A549 (cell line): ENCODE measurements at places on chromosomes 4 and X. TPM values are rescaled to one million over a fixed set of nuclear protein-coding genes. Genes with fewer than 3 reads are reported as not detected.

Gene CASK
- 23.3 to 27.1 TPM (median 25.7 TPM) in 3 replicates for polyA plus RNA-seq

Gene NBDY
- 41.8 to 48.0 TPM (median 47.3 TPM) in 3 replicates for polyA plus RNA-seq

Gene ZNF330
- polyA plus RNA-seq: 30.0 to 34.9 TPM (median 31.7 TPM) in 3 replicates

Gene TKTL2
- polyA plus RNA-seq: not detected in 3 replicates

Gene TNIP3
- 0.25 to 0.46 TPM (median 0.38 TPM) in 3 replicates for polyA plus RNA-seq

Gene MEPE
- not detected in 3 replicates for polyA plus RNA-seq

Gene UGT2B11
- 0.09 to 0.16 TPM (median 0.14 TPM) in 3 replicates for polyA plus RNA-seq

Gene ATP2B3
- 0.21 to 0.30 TPM (median 0.22 TPM) in 3 replicates for polyA plus RNA-seq

Gene RGN
- 0.28 TPM in 1 of 3 replicates, not detected in the others for polyA plus RNA-seq

Gene DOK7
- 0.15 to 0.21 TPM (median 0.21 TPM) in 3 replicates for polyA plus RNA-seq
